ENCODE measurements at places on chromosomes 2 and 18. TPM values are rescaled to one million over a fixed set of nuclear protein-coding genes. Genes with fewer than 3 reads are reported as not detected.

Gene NEDD4L
- 159 TPM for total RNA-seq

Gene ACVR1C
- total RNA-seq = 1.6 TPM

Gene IL37
- not detected for total RNA-seq

Gene CASP8
- total RNA-seq = 26.3 TPM

Gene CREG2
- total RNA-seq = not detected

Gene SPATS2L
- total RNA-seq = 91.0 TPM

Gene NT5DC4
- total RNA-seq = 1.1 TPM

Gene LDLRAD4
- total RNA-seq = 26.6 TPM

Gene UGT1A8
- not detected for total RNA-seq

Gene IL1RN
- 28.6 TPM for total RNA-seq

Gene ST8SIA3
- total RNA-seq = not detected

Gene TUBB8B
- not detected for total RNA-seq

Gene POTEI
- not detected for total RNA-seq

Gene DES
- total RNA-seq = 32.0 TPM

Gene ADD2
- total RNA-seq = 12.2 TPM

Gene CD226
- 4.6 TPM for total RNA-seq

Gene CYP26B1
- total RNA-seq = 3.1 TPM

Gene ANKRD23
- 3.0 TPM for total RNA-seq

Gene NCKAP5
- 9.3 TPM for total RNA-seq

Gene NDC80
- total RNA-seq = 1.7 TPM

Gene RAPGEF4
- 12.6 TPM for total RNA-seq

Gene C2orf81
- total RNA-seq = 3.4 TPM

Gene EVX2
- total RNA-seq = not detected

Gene PLGLB2
- 1.2 TPM for total RNA-seq

Gene BBS5
- 8.0 TPM for total RNA-seq

Gene SFT2D3
- total RNA-seq = 6.8 TPM

Gene ELOA2
- not detected for total RNA-seq

Gene CCDC74B
- total RNA-seq = 2.4 TPM

Gene CTNNA2
- not detected for total RNA-seq

Gene SFTPB
- total RNA-seq = 18,328 TPM

Gene TMEM247
- total RNA-seq = not detected

Gene INHA
- 0.37 TPM for total RNA-seq

Gene SCYGR4
- not detected for total RNA-seq

Gene SLC4A3
- 5.7 TPM for total RNA-seq

Gene SCN1A
- 7.1 TPM for total RNA-seq

All from left lung (tissue), 14 donors.